ENCODE measurements at places on chromosomes 16 and 17. TPM values are rescaled to one million over a fixed set of nuclear protein-coding genes. Genes with fewer than 3 reads are reported as not detected.

Gene ATP2A3
- total RNA-seq = 2.4 TPM

Gene USB1
- 3.7 TPM for total RNA-seq

Gene CD19
- under 0.01 TPM for total RNA-seq

Gene TERF2IP
- total RNA-seq = 169 TPM

Gene KRTAP4-1
- not detected for total RNA-seq

Data from frontal cortex (tissue), 4 donors.